ENCODE measurements at places on chromosomes 12 and 14. TPM values are rescaled to one million over a fixed set of nuclear protein-coding genes. Genes with fewer than 3 reads are reported as not detected.

EGLN3 gene
- polyA plus RNA-seq, result 0.29 TPM

OR6C3 gene
- polyA plus RNA-seq, result not detected

TAS2R43 gene
- polyA plus RNA-seq, result not detected

KIF26A gene
- not detected for polyA plus RNA-seq

CARMIL3 gene
- not detected for polyA plus RNA-seq

CIT gene
- not detected for polyA plus RNA-seq

TMEM52B gene
- not detected for polyA plus RNA-seq

JAG2 gene
- not detected for polyA plus RNA-seq

SERPINA6 gene
- polyA plus RNA-seq, result not detected

CERS5 gene
- polyA plus RNA-seq, result 45.2 TPM

DNAI7 gene
- polyA plus RNA-seq, result not detected

TMEM119 gene
- polyA plus RNA-seq, result not detected

ADSS1 gene
- polyA plus RNA-seq, result not detected

GNPTAB gene
- 29.8 TPM for polyA plus RNA-seq

TROAP gene
- polyA plus RNA-seq, result 2.1 TPM

CLEC14A gene
- not detected for polyA plus RNA-seq

RERGL gene
- not detected for polyA plus RNA-seq

VPS37B gene
- 47.6 TPM for polyA plus RNA-seq

TMEM179 gene
- polyA plus RNA-seq, result not detected

KRT77 gene
- polyA plus RNA-seq, result not detected

HSPB8 gene
- not detected for polyA plus RNA-seq

PDZRN4 gene
- polyA plus RNA-seq, result not detected

OLR1 gene
- polyA plus RNA-seq, result not detected

MANSC4 gene
- polyA plus RNA-seq, result not detected

NANOG gene
- polyA plus RNA-seq, result not detected

PRR4 gene
- 1.5 TPM for polyA plus RNA-seq

B4GALNT1 gene
- not detected for polyA plus RNA-seq

CCDC196 gene
- polyA plus RNA-seq, result not detected

ALDH1L2 gene
- polyA plus RNA-seq, result not detected

PTPRQ gene
- not detected for polyA plus RNA-seq

SIX6 gene
- polyA plus RNA-seq, result not detected

SLC6A12 gene
- not detected for polyA plus RNA-seq

HOXC10 gene
- polyA plus RNA-seq, result not detected

CHGA gene
- polyA plus RNA-seq, result not detected

BHLHE41 gene
- not detected for polyA plus RNA-seq

KCNH3 gene
- 0.33 TPM for polyA plus RNA-seq

LHX5 gene
- not detected for polyA plus RNA-seq

CSRNP2 gene
- 4.1 TPM for polyA plus RNA-seq

SMCO2 gene
- polyA plus RNA-seq, result not detected

SYNE3 gene
- 3.2 TPM for polyA plus RNA-seq

ARHGAP9 gene
- 153 TPM for polyA plus RNA-seq

GMFB gene
- 36.4 TPM for polyA plus RNA-seq

MYO1H gene
- polyA plus RNA-seq, result not detected

ANAPC5 gene
- 95.2 TPM for polyA plus RNA-seq

MAP1LC3B2 gene
- 6.1 TPM for polyA plus RNA-seq

PPM1H gene
- polyA plus RNA-seq, result 0.05 TPM

RPGRIP1 gene
- 0.26 TPM for polyA plus RNA-seq

RIMBP2 gene
- polyA plus RNA-seq, result not detected

ZC2HC1C gene
- 0.48 TPM for polyA plus RNA-seq

TAS2R9 gene
- not detected for polyA plus RNA-seq

GPRC5D gene
- not detected for polyA plus RNA-seq

KCNC2 gene
- not detected for polyA plus RNA-seq

AQP2 gene
- not detected for polyA plus RNA-seq

ATG101 gene
- 33.0 TPM for polyA plus RNA-seq

TAS2R42 gene
- not detected for polyA plus RNA-seq

NEDD8 gene
- 325 TPM for polyA plus RNA-seq

PIWIL1 gene
- polyA plus RNA-seq, result not detected

INSM2 gene
- polyA plus RNA-seq, result not detected

SRRM4 gene
- polyA plus RNA-seq, result not detected

FITM1 gene
- polyA plus RNA-seq, result 1.4 TPM

Data from naive B cell (primary cell).